Breast epithelium (tissue), 4 donors: ENCODE measurements at places on chromosomes 5 and 9.

DNA sequence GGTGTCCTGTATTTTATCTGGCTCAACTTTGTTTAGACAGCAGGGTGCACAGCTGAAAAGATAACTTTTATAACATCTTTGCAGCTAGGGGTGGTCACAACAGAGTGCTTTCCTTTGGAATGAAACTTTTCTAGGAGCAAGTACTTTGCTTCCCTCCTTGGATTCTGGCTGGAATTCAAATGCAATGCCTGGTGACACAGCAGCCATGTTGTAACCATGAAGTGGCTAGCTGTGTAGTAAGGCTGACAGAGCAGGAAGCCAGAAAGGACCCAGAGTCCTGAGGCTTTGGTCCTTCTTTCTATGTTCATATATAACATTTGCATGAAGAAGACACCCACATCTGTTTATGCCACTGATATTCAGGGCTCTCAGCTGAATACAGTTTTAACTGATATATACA lies 48.1 kb downstream of the TENT4A start:
- no peaks in the 10 kb centered on the region for H3K27me3 ChIP-seq
- no peak for DNase-seq
- H3K36me3 ChIP-seq, result no peaks in the 10 kb centered on the region

DNA sequence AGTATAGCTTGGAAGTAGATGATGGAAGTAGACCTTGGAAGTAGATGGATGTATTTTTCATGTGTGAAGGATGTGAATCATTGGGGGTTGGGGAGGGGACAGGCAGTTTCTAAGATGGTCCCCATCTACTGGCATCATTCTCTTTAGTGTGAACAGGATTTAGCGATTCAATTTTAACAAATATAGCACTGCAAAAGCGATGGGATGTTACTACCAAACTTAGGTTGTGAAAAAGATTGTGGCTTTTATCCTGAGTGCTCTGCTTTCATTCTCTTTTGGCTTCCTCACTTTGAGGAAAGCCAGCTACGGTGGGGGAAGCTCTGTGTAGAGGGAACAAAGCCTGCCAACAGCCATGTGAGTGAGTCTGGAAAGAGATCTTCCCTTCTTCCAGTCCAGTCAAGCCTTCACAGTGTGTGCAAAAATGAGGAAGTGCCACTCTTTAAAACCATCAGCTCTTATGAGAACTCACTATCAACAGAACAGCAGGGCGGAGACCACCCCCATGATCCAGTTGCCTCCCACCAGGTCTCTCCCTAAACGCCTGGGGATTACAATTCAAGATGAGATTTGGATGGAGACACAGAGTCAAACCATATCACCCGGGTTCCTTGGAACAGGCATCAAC lies 441.4 kb downstream of the SH3GL2 start:
- no peak for DNase-seq
- H3K4me1 ChIP-seq, result no peaks in the 10 kb centered on the region
- H3K27ac ChIP-seq, result no peak overlapping the region
- H3K4me3 ChIP-seq, result no peak overlapping the region

DNA sequence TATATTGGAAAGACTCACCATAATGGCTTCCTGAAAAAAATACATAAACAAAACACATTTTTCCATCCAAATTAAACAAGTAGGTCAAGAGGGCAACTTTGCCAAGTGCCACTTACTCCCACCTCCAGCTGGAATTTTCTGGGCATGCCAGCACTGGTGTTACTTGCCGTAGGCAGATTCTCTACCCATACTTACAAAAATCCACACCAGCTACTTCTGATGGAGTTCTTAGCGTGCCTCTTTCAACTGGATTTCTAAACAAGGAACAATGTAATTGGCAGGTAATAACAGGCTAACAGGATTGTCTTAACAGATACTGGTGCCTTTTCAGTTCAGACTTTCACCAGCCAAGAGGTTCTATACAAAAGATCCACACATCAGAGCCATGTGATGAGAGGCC lies 301.4 kb downstream of the MLLT3 start:
- no peaks in the 10 kb centered on the region for H3K36me3 ChIP-seq
- H3K27me3 ChIP-seq, result no peaks in the 10 kb centered on the region

GRCh38 chr9:89655056-89655989 lies 50.5 kb downstream of the GADD45G start:
- H3K4me1 ChIP-seq, result no peaks in the 10 kb centered on the region
- H3K27me3 ChIP-seq, result no peaks in the 10 kb centered on the region
- H3K4me3 ChIP-seq, result no peak overlapping the region
- H3K27ac ChIP-seq, result no peak overlapping the region
- H3K36me3 ChIP-seq, result no peaks in the 10 kb centered on the region
- peak; percentile 47 for DNase-seq
